ENCODE measurements at places on chromosomes 5 and 9.

DNA sequence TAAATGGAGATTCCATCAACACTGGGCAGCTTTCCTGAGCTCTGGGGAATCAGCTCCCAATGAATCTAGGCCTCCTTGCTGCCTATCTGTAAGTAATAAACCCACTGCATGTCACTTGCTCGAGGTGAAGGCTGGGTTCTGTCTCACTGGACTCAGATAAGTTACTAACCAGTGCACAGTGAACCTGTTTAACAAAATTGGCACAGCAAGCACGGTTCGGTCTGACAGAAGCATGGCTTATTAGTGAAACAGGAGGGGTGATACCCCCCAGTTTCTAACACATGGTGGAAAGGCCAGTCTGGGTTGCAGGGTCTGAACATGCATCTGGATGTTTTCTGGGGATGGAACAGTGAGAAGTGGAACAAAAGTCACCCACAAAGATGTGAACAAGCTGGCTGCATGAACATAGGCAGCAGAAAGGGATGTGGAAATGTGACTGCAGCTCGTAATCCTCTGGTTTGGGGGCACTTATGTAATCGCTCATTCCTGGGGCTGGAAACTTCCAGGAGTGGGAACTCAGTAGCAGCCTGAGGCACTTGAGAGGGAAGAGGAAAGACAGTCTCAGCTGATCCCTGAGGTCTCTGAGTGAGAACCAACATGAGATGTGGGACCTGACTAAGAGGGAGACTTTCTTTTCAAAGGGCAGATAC, 37.7 kb downstream of the UGT3A2 start:
- no peak for DNase-seq

DNA sequence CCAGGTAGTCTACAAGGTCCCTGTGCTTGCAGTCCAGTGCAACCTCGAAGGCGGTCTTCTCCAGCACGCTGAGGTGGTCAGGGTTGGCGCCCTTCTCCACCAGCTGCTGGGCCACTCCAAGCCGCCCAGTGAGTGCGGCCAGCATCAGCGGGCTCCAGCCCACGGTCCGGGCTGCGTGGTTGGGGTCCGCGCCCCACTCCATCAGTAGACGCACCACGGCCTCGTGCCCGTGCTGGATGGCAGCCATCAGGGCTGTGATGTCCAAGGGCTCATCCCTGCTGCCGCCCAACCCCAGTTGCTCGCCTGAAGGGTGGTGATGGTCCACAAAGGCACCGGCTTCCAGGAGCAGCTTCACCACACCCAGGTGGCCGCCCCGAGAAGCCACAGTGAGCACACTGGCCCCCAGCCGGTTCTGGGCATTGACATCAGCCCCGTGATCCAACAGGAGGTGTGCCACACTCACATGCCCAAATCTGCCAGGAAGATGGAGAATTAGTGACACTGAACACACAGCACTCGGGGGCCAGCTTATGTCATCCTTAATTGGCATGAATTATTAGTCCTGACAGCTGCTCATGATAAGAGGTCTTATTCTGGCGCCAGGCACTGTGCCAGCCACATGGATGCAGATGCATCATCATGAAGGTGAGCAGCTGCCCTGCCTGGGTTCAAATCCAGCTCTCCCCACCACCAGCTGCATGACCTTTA, 6.1 kb downstream of the ANKS6 start:
- no peak for DNase-seq

- no peak for DNase-seq
Observed at GRCh38 chr9:13213337-13213736, 66.2 kb downstream of the MPDZ start.

- DNase-seq, result no peak
Observed at GRCh38 chr5:58314356-58315210, 145.3 kb downstream of the PLK2 start.

DNA sequence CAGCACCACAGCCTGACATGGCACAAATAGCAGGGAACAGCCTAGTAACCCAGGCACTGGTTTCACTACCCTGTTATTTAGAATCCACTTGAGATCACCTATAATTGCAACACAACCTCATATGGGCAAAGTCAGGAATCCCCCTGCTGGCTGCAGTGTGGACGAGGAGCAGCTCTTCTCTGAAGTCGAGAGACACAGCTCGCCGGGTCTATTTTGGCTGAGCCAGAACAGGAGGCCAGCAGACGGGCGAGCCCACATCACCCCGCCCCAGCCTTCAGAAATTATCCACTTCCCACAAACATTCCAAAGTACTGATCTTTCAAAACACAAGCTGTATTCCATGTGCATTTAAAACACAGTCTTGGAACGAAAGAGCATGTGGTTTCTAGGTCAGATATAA, 179.0 kb downstream of the ROR2 start:
- DNase-seq, result no peak

DNA sequence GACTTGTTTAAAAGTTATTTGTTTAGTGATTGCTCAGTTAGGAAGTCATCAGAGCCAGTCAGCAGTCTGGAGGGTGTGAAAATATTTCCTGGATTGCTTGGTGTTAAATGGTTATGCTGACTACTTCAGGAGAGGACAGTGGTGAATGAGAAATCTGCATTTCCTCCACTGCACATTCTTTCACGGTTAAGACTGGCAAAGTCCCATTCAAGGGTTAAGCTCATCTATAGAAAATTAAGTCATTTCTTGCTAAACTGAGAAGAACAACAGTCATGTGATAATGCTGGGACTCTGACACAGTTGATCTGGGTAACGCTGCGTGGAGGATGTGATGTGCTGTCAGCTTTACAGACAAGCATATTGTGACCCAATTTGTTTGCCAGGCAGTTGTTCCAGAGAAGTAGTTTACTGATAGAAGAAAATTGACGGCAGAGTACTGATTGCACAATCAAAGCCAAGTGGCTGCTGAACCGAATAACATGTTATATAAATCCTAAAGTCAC, 80.4 kb downstream of the GRAMD2B start:
- DNase-seq, result no peak

- no peak for DNase-seq
Observed at GRCh38 chr9:82363682-82364081, 375.1 kb downstream of the SPATA31D1 start.

DNA sequence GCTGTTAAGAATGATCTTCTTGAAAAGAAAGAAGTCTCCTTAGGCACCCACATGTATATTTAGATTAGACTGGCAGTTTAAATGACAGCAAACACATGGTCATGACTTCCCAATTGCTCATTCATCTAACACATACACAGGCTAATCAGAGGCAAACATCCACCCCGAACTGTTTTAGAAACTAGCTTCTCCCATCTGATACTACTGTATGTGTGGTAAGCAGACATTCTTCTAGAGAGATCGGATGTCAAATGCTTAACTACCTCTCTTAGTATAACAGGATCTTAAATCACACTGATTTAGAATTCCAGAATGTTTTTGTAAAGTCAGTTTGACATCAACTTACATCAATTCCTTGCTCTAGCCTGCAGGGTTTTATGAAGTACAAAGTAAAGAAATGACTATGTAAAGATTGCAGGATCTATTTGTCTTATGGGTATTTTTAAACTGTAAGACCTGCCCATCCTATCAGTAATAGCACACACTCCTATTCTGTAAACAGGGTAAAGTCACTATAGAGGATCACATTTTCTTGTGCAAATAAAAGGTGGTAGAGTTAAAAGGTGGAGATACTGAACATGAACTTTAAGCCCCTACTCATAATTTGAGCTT, 239.7 kb downstream of the MLLT3 start:
- no peak for DNase-seq

- no peak for DNase-seq
Observed at GRCh38 chr5:95908799-95909198, 52.9 kb downstream of the ELL2 start.

DNA sequence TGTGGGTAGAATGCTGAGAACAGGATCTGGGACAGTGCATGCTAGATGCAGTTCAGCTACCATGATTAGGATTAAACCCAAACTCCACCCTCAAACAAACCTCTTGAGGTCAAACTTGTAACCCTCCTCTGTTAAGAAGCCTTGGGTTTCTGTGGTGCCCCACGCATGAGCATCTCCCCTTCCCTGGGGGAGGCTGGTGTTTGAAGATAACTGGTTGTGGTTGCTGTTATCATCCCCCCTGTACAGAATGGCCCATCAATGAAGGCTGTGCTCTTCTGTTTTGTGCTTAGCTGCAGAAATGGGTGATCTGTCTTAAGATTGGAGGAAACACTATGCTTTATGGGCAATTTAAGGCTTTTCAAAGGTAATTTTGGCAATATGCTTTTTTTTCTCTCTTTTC, 4.4 kb upstream of the DAB2IP start:
- DNase-seq, result no peak
